Karpas-422 (cell line): ENCODE measurements at places on chromosomes 6 and 20. TPM values are rescaled to one million over a fixed set of nuclear protein-coding genes. Genes with fewer than 3 reads are reported as not detected.

- H3K36me3 ChIP-seq: no peaks in the 10 kb centered on the region
- no peak overlapping the region for H3K27ac ChIP-seq
- no peaks in the 10 kb centered on the region for H3K27me3 ChIP-seq
- DNase-seq: no peak
- no peaks in the 10 kb centered on the region for H3K4me1 ChIP-seq
Measured at GRCh38 chr6:69887026-69887425, 20.7 kb downstream of the COL19A1 start.

The MAP7 gene
- total RNA-seq: not detected in 2 replicates

DNA sequence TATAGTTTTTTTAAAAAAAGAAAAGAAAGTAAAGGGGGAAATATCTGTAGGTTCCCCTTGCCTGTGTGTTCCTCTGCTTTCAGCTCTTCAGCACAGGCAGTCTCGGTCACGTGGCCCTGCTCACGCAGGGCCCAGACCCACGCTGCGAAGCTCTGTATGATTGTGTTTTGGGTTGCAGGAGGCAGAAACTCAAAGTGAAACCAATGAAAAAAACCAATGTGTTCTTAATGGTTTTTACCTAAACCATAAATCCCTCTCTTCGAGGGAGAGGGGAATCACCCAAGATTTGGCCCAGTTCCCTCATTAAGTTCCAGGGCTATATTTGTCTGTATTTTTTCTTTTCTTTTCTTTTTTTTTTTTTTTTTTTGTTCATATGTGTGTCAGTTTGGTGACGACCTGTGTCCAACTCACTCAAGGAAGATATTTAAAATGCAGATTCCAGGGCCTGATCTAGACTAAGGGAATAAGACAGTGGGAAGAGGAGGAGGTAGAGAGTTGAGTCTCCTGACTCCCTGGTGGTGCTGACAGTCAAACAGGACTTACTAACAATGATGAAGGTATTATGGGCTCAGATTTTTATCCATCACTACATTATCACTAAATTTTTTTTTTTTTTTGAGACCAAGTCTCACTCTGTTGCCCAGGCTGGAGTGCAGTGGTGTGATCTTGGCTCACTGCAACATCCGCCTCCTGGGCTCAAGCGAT is 33.8 kb upstream of the RREB1 start:
- H3K27ac ChIP-seq: no peak overlapping the region
- DNase-seq: no peak
- no peaks in the 10 kb centered on the region for H3K36me3 ChIP-seq
- H3K27me3 ChIP-seq: no peaks in the 10 kb centered on the region

- H3K4me1 ChIP-seq: no peaks in the 10 kb centered on the region
- H3K4me3 ChIP-seq: no peak overlapping the region
- no peak overlapping the region for H3K27ac ChIP-seq
- H3K36me3 ChIP-seq: no peaks in the 10 kb centered on the region
- DNase-seq: peak; percentile 88
Measured at GRCh38 chr20:9609887-9610502, 95.6 kb downstream of the LAMP5 start.

DNA sequence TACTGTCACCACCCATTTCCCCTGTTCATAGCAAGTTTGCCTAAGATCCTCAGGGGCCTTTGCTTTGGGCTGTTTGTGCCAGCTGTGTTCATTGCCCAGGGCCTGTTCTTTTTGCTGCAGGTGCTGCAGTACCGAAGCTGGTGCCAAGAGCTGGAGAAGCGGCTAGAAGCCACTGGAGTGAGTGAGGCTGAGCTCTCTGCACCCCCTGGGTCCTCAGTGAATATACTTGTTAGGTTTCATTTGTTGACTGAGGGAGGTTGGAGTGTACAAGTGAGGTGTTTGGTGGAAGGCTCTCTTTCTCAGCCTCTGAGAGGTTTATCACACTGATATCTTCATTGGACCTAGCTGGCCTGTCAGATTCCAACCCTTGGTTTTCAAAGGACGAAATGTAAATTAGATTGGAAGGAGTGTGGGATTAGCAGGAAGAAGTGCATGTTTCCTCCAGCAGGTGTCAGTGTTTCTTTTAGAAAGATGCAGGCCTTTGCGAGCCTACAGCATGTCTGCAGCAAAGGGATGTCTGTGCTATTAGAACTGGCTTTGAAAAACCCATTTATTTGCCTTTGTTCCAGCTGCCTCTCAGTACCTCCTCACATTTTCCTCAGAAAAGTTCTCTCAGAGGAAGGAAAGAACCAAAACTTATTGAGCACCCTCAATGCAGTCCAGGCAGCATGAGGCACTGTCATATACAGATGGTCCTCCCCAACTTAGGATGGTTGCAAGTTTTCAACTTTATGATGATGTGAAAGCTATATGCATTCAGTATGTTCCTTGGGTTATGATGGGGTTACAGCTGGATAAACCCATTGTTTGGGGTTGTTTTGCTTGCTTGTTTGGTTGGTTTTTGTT is 8.3 kb downstream of the CEP250 start:
- peak; percentile 87 for DNase-seq
- peaks cover 29% of the 10 kb centered on the region for H3K36me3 ChIP-seq
- peak overlapping the region; percentile 26 for H3K27ac ChIP-seq
- H3K27me3 ChIP-seq: no peaks in the 10 kb centered on the region
- no peak overlapping the region for H3K4me3 ChIP-seq

- H3K36me3 ChIP-seq: no peaks in the 10 kb centered on the region
- no peak overlapping the region for H3K4me3 ChIP-seq
- DNase-seq: no peak
Measured at GRCh38 chr20:14331646-14332045, 5.8 kb downstream of the FLRT3 start.

The CRISP3 gene
- not detected in 2 replicates for total RNA-seq

DNA sequence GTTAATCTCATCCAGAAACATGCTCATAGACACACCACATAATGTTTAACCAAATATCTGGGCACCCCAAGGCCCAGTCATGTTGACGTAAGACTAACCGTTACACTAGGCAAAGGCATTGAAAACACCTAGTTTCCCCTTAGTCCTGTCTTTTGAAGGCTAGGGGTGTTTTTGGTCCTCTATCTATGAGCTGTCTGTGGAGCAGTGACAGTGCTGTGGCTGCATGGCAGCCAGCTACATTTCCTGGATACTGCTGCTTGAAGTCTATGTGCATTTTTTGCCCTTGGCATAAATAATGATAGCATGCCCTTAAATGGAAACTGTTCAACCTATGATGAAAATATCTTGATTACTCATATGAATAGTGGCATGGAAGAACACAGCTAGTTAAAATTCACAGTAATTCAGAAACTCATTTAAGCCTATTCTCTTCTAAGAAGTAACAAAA is 18.6 kb downstream of the FARS2 start:
- no peak for DNase-seq
- H3K27ac ChIP-seq: no peak overlapping the region
- H3K36me3 ChIP-seq: no peaks in the 10 kb centered on the region
- no peaks in the 10 kb centered on the region for H3K27me3 ChIP-seq
- no peak overlapping the region for H3K4me3 ChIP-seq

The LINC00237 gene
- 0.14 TPM in 1 of 2 replicates, not detected in the other for total RNA-seq

DNA sequence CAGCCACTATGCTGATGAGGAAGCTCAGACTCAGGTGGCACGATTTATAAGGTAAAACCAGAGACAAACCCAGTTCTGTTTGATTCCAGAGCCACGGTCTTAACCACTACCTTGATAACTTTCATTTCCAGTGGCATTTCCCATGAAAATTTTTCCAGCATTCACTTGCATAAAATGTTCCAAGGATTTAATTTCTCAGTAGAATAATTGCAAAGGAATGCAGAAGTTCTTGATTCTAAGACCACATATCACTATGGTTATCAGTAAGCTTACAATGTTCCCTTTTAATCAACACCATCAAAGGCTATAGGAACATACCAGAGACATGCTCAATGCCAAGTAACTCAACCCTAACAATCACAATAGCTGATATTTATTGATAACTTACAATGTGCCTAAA is 306.0 kb upstream of the HS3ST5 start:
- H3K4me3 ChIP-seq: no peak overlapping the region
- no peak for DNase-seq
- no peak overlapping the region for H3K27ac ChIP-seq
- H3K36me3 ChIP-seq: no peaks in the 10 kb centered on the region

DNA sequence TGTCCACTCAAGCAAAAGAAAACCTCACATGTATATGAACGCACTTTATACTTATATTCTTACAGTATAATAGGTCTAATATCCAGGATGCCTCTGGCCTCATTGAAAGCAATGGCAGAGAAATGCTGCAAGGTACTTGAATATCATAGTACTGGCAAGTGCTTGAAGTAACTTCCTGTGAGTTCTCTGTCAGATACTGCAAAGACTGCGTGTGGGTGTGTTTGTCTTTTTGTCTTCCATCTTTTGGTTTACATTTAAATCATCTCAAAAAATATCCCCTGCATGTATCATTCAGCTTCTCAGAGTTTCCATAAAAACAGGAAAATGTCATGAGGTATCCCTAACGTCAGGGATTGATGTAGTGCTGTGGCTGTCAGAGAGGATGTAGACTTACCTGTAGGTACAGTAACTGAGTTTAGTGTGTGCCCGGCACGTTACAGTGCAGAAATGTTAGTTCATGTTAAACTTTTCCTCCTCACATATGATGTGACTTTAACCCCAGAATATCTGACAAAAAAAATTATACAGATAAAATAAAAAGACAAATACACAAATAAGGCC is 184.3 kb downstream of the DST start:
- H3K36me3 ChIP-seq: peaks cover 44% of the 10 kb centered on the region; the same call in 1 of the 2 replicates
- no peak for DNase-seq
- H3K4me1 ChIP-seq: peaks cover 7% of the 10 kb centered on the region
- no peak overlapping the region for H3K4me3 ChIP-seq

GRCh38 chr6:2913621-2914317 is 10.7 kb upstream of the SERPINB9 start:
- peaks cover 28% of the 10 kb centered on the region for H3K4me1 ChIP-seq
- H3K36me3 ChIP-seq: no peaks in the 10 kb centered on the region
- no peak overlapping the region for H3K27ac ChIP-seq
- H3K27me3 ChIP-seq: no peaks in the 10 kb centered on the region
- DNase-seq: no peak

DNA sequence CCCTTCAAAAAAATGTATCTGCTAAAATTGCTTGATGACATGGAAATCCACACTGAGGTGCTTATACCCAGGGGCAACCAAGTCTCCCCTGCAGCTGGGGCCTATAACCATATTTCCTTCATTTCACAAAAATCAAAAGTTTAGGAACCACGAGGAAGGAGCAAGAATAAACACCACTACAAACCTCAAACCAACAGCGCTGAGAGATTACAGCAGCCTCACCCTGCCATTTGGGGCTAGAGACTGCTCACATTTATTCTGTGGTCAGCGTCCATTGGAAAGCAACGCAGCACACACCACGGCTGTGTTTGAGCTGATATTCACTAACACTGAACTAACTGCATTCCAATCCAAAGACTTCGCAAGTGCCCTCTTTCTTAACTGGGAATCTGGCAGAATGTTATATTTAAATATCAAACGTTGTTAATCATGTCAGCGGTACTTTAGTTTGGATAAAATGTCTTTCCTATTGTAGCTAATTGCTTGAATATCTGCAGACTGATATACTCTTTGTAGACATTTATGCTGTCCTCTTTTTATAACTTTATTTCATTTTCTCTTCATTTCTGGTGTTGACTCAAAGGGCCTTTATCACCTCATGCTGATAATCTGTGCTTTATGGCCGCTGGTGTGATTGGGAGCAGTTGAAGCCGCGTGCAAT is 94.6 kb downstream of the FOXA2 start:
- no peaks in the 10 kb centered on the region for H3K36me3 ChIP-seq
- H3K4me1 ChIP-seq: no peaks in the 10 kb centered on the region
- H3K4me3 ChIP-seq: no peak overlapping the region

DNA sequence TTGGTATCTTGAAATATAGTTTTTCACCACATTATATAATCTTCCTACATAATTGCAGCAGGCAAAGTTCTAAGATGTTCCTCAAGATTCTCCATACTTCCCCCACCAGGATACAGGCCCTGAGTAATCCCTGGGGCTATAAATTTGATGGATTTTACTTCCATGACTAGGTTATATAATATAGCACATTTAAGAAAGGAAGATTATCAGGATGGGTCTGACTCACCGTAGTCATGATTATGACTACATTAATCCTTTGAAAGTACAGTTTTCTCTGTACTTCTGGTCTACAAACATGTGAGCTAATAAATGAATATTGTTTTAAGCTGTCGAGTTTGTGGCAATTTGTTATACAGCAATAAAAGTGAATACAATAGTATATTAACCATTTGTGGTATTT is 122.5 kb downstream of the MACROD2 start:
- H3K27ac ChIP-seq: no peak overlapping the region
- no peaks in the 10 kb centered on the region for H3K27me3 ChIP-seq
- no peak overlapping the region for H3K4me3 ChIP-seq
- no peaks in the 10 kb centered on the region for H3K4me1 ChIP-seq

The EYA2 gene
- total RNA-seq: not detected in 2 replicates

DNA sequence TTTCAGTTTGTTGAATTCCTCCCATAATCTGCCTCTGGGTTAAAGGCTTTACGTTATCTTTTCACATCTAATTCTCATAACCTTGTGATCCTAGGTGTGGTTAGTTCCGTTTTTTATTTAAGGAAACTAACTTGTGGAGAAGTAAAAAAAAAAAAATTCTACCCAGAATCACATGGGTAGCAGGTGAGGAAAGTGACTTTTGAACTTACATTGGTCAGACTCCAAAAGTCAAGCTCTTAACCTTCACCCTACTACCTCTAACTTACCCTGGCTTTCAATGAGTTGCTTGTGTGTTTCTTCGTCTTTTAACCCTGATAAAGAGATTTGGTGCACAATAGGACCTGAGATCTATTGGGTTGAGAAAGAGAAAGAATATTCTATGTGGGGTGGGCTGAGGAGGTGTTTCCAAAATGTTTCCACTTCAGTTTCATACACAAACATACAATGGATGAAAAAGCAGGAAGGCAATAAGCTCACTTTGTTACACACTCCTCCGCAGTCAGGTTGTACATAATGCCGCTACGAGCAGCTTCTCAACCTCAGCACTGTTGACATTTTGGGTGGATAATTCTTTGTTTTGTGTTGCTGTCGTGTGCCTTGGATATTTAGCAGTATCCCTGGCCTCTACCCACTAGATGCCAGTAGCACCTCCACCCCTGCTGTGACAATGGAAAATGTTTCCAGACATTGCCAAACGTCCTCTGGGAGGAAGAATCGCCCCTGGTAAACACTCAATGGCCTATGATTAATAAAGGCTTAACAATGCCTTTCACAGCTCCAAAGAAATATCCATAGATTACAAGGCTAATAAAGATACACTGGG is 193.0 kb upstream of the ZNF217 start:
- no peak overlapping the region for H3K4me3 ChIP-seq
- DNase-seq: no peak
- H3K27me3 ChIP-seq: no peaks in the 10 kb centered on the region
- no peak overlapping the region for H3K27ac ChIP-seq
- H3K4me1 ChIP-seq: no peaks in the 10 kb centered on the region

DNA sequence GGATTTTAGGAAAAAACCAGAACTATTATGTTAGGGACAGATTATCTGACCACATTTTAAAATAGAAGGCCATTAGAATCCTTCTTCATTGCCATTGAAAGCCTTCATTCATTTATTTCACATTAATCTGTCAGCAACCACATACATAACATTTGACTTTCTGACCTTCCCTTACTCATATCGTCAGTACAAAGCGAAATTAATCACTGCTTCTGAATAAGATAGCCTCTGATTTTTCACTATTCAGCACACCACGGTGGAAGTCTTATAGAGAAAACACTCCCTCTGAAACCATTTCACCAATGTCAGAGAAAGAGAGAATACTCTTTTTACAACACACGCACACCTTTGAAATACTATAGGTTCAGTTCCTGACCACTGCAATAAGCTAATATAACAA is 442.5 kb upstream of the ID4 start:
- H3K4me1 ChIP-seq: no peaks in the 10 kb centered on the region
- H3K4me3 ChIP-seq: no peak overlapping the region
